ENCODE measurements at places on chromosomes 16 and 17. TPM values are rescaled to one million over a fixed set of nuclear protein-coding genes. Genes with fewer than 3 reads are reported as not detected.

DNA sequence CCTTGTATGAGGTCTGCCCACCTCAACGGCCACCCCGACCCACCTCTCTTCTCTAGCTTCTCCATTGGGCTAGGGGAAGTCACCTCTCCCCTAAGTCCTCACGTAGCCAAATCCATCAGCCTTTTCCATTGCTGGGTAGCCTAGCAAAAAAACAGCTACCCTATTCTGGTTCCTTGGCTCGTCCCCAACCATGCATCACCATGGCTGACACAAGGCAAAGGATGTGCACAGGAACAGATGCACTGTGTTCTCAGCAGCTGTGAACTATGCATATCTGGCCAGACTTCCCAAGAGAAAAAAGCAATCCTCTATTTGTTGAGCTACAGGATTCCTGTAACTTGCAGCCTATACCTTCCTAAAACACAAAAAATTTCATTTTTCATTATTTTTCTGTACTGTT lies 22.0 kb upstream of the FLCN start:
- DNase-seq, result no peak

- DNase-seq, result peak; percentile 67
Measured at GRCh38 chr17:68512960-68513474, 787 bp downstream of the PRKAR1A start.

DNA sequence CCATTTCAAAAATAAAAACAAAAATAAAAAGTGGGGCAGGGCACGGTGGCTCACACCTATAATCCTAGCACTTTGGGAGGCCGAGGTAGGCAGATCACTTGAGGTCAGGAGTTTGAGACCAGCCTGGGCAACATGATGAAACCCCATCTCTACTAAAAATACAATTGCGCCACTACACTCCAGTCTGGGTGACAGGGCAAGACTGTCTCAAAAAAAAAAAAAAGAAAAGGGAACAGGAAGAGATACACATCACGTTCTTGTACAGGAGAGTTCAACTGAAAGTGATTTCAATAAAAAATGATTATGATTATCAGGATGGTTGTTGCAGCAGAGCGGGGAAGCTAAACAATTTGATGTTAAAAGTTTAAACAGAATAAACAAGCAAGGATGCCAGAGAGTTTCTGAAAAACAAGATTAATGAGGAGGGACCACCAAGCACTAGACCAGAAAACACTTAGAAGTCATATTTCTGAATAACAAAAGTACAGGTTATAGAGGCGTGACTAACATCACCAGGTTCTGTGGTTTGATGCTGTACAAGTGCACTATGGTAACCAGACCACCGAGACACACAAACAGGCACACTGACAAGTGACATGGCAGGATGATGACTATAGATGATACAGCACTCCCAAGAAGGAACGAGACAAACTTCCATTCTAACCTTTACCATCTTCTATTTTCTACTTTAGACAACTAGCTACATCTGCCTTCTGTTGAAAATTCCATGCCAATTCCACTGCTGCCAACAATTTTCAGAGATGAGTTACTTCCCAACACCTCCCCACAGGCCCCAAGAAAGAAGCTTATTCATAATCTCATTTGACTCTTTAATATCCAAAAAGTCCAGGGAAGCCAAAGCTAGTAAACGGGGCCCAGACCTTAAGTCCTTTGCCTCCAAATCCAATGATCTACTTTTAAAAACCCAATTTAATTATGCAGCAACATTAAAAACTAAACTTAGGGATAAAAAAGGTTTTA lies 11.8 kb downstream of the DNAJA2 start:
- peak; percentile 5 for DNase-seq

- DNase-seq, result no peak
Measured at GRCh38 chr17:10698096-10698818, 863 bp downstream of the ADPRM start.

GRCh38 chr17:9386401-9386800 lies 189.2 kb downstream of the STX8 start:
- no peak for DNase-seq

Gene CD79B
- total RNA-seq, result 5.8 TPM

Gene SLC25A19
- 6.3 TPM for total RNA-seq

GRCh38 chr16:11140098-11140375 lies 116.0 kb downstream of the SOCS1 start:
- no peak for DNase-seq

DNA sequence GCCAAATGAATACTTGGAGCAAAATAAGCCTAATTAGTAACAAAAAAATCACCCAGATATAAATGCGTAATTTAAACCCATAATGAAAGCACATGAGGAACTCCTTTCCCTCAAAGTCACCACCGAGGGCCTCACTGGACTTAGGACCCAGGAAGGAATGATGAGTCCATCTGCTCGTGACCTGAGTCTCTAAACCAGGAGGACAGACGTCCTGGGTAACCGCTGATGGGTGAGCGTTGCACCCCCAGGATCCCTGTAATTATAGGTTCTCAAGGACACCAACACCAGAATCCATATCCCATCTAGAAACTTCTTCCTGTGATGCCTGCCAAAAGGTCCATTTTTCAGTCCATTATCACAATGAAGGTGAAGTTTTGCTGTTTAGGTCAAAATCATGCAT lies 121.4 kb downstream of the ZNF778 start:
- DNase-seq, result no peak

Gene NKD1
- 15.2 TPM for total RNA-seq

Gene ZNF785
- total RNA-seq, result 9.8 TPM

Data from lower leg skin (tissue), 4 donors.